ENCODE measurements at places on chromosomes 7 and 10. TPM values are rescaled to one million over a fixed set of nuclear protein-coding genes. Genes with fewer than 3 reads are reported as not detected.

Gene FKBP6
- not detected for total RNA-seq

Gene EVX1
- total RNA-seq, result not detected

Gene WEE2
- 0.03 TPM for total RNA-seq

Gene PKD2L1
- total RNA-seq, result 0.03 TPM

Gene CDK14
- total RNA-seq, result 0.42 TPM

Gene HMX3
- total RNA-seq, result not detected

Gene POP7
- 104 TPM for total RNA-seq

Gene SP4
- 0.87 TPM for total RNA-seq

Gene SPDYE6
- not detected for total RNA-seq

Gene PYROXD2
- 4.5 TPM for total RNA-seq

Gene SLC35G1
- 8.8 TPM for total RNA-seq

Gene ZCWPW1
- 1.6 TPM for total RNA-seq

Gene SH3PXD2A
- 2.0 TPM for total RNA-seq

Gene GSTO2
- total RNA-seq, result 2.3 TPM

Gene BPGM
- total RNA-seq, result 17.0 TPM

Gene PON3
- 38.2 TPM for total RNA-seq

Gene SSC4D
- total RNA-seq, result 0.92 TPM

Gene HPS1
- 28.1 TPM for total RNA-seq

Gene ELN
- total RNA-seq, result 0.08 TPM

Gene HGF
- 0.01 TPM for total RNA-seq

Gene SMO
- total RNA-seq, result 16.7 TPM

Data from A549 treated with CORT108297 at 1 μM for 4 hours (cell line).